ENCODE measurements at places on chromosomes 16 and 17.

DNA sequence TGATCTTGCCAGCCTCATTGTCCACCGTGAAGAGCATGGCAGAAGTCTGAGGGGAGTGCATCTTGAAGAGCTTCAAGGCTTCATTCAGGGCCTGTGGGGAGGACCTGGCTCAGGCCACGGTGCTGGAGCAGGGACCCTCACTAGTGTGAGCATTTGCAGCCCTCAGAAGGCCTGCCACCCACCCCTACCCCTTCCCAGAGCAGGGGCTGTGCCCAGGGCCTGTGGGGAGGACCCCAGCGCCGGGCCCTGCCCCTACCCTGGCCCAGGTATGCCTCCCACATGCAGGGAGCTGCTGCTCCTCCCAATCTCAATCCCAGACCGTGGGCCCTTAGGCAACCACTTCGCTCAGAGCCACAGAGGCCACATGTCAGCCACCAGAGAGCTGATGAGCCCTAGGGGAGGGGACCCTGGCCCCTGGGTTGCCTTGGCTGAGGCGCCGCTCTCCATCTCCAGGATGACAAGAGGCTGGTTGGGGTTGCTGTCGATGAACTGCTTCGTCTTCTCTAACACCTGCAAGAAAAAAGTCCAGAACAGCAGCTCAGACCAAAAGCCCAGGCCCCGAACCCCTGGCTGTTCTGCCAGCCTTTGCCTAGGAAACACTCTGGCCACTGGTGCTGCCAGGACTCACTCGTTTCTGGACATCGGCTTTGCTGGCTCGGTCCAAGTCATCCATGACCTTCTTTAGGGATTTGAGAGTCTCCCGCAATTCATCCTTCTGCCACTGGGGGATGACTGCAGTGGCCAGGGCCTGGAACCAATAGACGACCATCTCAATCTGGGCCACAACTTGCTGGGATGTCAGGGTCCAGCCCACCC, 1.8 kb upstream of the EXOSC6 start:
- no peak for DNase-seq

DNA sequence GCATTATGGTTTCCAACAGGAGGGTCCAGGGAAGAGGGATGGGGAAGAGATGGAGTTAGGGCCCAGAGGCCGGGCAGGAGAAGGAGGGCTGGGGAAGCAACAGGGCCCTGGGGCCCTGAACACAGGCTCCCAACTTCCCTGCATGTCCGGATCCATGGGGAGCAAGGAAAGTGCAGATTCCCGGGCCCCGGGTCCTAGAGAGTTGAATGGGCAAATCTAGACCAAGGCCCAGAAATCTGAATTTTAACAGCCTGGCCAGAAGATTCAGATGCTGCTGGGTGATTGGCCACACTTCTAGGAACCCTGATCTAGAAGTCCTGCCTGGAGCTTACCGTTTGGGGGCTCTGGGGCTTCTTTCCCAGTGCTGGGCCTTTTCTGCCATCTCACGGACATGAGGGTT, 13.2 kb downstream of the MGAT5B start:
- DNase-seq: no peak

GRCh38 chr16:75238132-75238852, 13.1 kb downstream of the BCAR1 start:
- DNase-seq: no peak

DNA sequence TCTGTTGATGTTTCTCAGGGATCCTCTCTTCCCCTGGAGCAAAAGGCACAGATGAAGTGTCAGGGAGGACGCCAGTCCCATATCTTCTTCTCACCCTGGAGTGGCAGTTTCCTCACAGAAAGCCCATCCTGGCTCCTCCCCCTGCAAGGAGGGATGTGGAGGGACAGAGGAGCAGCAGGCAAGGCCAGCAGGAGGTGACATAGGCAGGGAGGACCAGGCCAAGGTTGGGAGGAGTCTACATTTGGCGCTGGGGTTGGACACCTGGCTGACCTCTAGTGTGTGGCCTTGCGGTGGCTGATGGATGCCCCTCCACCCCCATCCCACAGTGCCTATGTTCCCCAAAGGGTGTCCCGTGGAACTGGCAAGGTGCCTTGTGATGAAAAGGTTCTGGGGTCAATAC, 125.4 kb downstream of the SEC14L1 start:
- DNase-seq: no peak

- DNase-seq: no peak
These were observed 20.3 kb downstream of the COPRS start for GRCh38 chr17:31838636-31839225.

DNA sequence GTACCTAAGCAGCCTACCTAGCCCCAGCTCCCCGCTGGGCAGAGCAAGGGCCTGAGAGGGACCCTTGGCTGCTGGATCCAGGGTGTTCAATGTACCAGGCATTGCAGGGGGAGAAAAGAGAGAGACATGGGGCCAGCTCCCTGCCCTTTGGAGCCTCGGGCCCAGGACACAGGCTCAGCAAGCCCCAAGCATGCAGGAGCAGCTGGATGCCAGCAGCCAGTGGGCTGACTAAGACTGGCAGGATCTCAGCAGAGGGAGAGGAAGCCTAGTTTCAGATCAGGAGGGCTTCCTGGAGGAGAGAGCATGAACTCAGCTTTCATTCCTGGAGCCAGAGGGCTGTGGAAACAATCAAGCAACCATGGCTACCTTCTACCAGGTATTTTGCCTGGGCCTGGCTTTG, 82.0 kb upstream of the NKD1 start:
- DNase-seq: no peak

GRCh38 chr17:50470426-50470825, 1.7 kb upstream of the CHAD start:
- no peak for DNase-seq

DNA sequence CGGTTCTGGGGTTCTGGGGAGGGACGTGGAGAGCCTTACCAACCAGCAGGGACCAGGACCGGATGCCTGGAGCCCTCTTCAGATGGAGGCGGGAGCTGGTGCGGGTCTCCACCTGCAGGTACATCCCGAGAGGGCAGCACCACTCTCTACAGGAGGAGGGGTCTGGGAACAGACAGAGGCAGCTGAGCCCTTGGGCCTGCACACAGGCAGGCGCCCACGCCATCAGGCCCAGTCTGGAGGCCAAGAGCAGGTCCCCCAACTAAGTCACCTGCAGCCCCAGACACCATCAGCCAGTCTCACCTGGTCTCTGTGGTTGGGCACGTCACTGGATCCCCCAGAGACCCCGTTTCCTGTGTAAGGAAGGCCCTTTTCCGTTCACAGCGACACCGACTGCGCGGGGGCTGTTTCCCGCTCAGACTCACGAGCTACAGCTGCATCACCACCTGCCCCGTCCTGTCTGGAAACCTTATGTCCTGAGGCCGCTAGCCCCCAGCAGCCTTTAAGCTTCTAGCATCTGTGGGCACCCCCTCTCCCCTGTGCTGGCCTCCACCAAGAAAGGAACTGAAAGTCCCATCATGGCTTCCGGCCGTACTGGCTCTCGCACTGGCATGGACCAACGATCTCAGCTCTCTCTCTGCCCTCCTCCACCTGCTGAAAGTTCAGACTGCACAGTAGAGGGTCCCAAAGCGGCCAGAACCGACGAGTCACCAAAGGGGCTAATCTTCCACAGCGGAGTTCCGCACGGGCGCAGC, 1.2 kb downstream of the CYBC1 start:
- DNase-seq: peak; percentile 40

- DNase-seq: no peak
These were observed 563 bp downstream of the METRNL start for GRCh38 chr17:83079766-83080578.
